ENCODE measurements at places on chromosomes 7 and 10.

- DNase-seq, result no peak
Measured at GRCh38 chr10:11307004-11307403, 289.3 kb downstream of the CELF2 start.

DNA sequence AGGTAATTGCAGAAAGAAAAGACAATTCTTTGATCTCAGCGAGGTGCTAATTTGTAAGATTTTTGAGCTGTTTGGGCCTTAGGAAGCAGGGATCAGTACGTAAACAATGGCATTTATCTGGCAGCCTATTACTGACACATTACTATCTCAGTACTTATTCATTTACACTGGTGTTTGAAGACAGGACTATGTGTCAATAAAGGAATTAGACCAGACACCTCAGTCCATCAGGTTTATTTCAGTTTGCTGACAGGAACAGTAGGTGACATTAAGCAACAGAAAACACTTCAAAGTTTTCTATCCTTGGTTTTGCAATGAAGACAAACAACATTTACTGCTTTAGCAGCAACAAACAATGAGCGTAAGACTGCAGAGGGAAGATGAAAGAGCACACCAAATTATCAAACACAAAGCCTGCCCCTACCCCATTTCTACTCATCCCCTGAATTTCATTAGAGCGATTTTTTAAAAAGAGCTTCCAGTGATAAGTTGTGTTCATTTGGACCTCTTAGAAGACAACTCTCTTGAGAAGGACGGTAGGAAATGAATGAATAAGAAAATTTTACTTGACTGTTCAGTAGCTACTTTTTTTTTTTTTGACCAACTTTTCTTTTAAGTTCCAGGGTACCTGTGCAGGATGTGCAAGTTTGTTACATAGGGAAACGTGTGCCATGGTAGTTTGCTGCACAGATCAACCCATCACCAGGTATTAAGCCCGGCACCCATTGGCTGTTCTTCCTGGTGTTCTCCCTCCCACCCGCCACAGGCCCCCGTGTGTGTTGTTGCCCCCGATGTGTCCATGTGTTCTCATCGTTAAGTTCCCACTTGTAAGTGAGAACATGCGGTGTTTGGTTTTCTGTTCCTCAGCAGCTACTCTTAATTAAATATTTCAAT is 138.8 kb downstream of the DKK1 start:
- DNase-seq, result no peak

GRCh38 chr7:39394105-39394680 is 172.0 kb upstream of the YAE1 start:
- DNase-seq, result no peak

- no peak for DNase-seq
Measured at GRCh38 chr7:94595717-94596116, 60.2 kb downstream of the SGCE start.

DNA sequence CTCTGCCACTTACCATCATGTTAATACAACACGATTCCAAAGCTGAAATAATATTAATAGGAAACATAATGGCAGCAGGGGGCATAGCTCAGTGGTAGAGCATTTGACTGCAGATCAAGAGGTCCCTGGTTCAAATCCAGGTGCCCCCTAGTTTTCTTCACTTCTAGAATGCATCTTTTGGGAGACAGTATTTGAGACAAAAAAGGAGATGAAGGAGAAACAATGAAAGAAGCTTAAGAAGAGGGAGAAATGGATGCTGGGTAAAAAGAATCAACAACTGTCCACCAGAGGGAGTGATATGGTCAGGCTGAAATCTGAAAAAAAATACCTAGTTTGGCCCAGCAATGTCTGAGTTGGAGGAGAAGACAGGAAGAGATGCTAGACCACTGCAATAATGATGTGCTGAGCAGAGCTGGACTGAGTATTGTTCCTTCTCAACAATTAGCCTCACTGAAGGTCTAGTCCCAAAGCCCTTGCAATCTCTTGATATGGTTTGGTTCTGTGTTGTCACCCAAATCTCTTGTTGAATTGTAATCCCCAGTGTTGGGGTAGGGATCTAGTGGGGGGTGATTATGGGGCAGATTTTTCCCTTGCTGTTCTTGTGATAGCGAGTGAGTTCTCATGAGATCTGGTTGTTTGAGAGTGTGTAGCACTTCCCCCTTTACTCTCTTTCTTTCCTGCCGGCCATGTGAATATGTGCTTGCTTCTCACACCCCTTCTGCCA is 48.3 kb downstream of the ZNF783 start:
- DNase-seq, result no peak

DNA sequence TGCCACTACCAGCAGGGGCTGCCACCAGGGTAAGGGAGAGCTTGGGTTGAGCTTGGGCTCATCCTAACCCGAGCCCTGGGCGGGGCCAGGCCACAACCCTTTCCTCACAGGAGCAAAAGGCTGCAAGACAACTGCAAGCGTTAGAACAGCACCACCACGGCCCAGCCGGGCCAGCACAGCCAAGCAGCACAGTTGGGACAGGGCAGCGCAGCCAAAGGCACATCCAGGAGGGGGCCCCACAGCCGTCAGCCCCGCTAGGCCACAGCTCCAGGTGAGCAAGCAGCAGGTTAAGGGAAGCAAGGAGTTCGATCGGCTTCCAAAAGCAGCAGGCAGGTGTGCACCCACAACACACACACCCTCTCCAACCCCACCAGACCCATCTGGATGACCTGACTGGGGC is 7.0 kb upstream of the NDST2 start:
- peak; percentile 58 for DNase-seq

All from H9 (cell line).